ENCODE measurements at places on chromosomes 7 and 10.
A peak's percentile ranks its signal among the peaks of the same experiment; 100 is the strongest.

DNA sequence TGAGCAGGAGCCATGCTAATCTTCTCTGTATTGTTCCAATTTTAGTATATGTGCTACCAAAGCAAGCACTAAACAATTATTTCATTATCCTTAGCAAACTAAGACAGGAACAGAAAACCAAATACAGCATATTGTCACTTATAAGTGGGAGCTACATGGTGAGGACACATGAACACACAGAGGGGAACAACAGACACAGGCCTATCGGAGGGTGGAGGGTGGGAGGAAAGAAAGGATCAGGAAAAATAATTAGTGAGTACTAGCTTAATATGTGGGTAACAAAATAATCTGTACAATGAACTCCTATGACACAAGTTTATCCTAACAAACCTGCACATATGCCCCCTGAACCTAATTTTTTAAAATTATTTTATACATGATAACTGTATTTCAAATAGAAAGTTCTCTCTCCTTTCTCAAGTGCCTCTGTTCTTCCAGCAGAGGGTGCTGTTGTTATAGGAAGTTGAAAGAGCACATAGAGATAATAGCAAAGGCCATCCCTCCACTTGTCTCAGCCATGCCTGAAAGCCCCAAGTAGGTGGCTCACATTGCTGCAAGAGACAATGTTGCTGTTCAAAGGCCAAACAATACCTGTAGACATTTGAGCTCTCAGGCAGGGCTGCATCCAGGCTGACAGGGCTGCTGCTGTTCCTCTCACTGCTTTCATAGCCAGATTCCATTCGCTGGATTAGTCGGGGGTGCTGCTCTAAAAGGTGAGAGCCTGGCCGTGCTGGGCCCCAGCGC lies 33.4 kb upstream of the PPP3CB start:
- DNase-seq, result peak; percentile 82

DNA sequence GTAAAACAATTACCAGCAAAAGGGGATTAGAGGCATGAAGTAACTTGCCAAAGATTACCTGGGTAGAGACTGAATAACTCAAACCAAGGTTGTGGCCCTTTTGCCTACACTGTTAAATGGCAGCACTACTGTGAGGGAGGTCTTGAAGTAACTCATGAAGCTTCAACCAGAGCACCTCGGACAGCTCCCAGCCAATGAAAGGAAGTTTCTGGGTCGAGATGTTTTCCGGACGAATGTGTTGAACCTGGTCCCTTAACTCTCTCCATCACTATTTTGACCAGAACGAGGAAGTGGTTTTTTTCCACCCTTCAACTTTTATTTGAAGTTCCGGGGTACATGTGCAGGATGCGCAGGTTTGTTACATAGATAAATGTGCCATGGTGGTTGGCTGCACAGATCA lies 133.6 kb upstream of the PRKCQ start:
- DNase-seq, result peak; percentile 19

- no peak for DNase-seq
Observed at GRCh38 chr7:25520017-25520416, 291.7 kb upstream of the NPVF start.

DNA sequence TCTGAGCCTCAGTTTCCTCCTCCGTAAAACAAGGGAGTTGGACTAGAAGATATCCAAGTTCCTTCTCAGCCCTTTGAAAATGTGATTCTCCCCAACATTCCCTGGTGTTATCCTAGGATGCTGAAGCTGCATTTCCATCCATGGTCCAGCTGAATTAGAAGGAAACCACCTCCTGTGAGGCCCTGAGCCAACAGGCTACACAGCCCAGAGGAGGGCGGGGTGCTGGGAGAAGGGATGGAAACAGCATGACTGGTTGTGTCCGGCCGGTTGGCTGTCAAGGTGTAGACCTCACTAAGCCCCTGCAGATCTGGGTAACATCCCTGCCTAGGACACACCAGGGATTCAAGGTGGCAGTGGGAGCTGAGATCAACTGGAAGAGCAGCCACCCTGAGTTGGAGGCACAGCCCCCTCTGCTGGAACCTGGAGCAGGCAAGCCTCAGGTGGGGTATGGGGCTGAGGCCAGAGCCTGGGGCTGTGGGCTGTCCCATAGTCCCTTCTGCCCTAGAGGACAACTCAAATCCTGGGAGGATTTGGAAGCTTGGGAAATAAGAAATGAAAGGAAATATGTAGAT lies 72.0 kb downstream of the PAX2 start:
- no peak for DNase-seq

GRCh38 chr7:158260567-158261361 lies 326.9 kb downstream of the PTPRN2 start:
- DNase-seq, result no peak

GRCh38 chr7:112206991-112207592 lies 597 bp downstream of the ZNF277 start:
- DNase-seq, result no peak

GRCh38 chr7:149717481-149717880 lies 55.9 kb downstream of the ZNF467 start:
- DNase-seq, result no peak

GRCh38 chr7:108293149-108293612 lies 163.0 kb upstream of the LAMB4 start:
- DNase-seq, result peak; percentile 34

DNA sequence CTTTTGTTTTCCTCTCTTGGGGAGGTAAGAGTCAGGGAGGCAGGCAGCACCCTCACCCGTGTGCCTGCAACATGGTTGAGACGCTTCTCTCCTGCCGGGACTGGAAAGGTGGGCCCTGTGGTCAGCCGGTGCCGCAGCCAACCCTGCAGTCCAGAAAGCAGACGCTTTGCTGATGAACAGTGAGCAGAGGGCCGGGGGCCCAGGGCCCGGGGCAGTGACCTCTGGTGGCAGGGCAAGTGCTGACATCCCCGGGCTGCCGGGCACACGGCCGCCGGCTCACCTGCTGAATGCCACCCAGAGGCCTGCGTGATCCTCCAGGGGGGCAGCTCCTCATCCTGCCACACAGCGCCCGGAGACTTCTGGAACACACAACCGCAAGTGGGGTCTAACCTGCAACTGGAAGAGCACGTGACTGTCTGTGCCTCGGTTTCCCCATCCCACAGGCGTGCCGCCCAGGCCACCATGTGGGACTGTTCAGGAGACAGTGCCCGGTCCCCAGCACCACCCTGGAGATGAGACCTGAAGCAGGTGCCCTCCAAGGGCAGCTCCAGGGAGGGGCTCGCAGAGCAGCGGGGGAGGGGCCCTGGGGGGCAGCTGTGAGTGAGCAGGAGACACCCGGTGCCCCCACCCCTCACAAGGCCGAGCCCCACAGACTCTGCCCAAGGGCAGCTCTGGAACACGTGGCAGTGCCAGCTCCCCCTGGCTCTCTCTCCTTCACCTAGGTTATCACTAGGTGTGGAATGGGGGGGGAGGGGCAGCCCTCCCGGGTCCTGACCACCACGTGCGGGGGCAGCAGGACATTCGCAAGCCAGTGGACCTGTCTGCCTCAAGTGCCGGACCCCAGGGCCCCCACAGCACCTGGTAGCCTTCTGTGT lies 2.2 kb upstream of the ADGRA1 start:
- no peak for DNase-seq

DNA sequence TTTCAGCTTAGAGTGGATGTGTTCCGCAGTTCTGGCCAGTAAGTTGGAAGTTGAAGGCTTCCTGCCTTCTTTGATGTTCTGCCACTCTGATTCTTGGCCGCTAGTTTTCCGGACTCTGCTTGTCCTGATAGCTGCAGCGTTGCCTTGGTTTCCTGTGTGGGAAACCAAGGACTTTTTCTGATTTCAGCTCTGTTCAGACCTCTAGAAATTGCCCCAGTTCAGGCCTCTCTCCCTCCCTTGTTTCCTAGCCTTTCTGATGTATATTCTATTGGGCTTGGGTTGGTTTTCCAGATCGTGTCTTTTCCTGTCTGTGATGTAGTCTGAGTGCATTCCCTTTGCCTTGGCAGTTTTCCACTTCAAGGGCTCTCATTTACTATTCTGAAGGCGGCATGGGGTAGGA lies 318.7 kb downstream of the BBS9 start:
- DNase-seq, result no peak

DNA sequence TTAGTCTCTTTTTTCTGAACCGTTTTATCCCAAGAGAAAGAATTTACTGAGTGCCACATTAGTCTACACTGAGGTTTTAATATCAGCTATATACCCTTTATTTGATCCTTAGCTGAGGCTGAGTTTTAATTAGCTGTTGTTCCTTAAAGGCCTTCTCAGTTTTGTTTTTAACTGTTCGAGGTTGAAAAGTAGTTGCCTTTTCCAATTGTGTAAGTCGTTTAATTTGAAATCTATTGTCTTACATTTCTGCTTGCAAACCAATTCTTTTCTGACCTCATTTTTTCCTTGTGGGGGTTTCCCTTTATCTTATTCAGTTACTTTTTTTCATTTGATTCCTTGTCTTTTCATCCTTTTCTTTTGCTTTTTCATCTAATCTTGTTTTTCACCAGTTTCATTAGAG lies 30.8 kb downstream of the UMAD1 start:
- DNase-seq, result no peak

DNA sequence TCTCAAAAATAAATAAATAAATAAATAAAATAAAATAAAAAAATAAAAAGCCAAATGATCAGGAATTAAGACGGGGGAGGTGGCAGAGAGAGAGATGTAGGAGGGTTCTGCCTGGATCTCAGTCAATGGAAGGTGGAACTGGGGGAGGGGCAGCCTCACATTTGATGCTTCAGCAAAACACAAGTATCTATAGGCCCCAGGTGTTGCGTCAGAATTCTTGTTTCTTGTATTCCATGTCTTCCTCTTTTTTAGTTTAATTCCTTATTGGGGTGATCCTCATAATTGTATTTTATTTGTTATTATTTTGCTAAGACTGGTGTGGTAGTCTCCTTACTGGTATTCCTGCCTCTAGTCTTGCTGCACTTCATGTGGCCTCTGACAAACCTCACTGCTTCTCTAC lies 41.4 kb upstream of the SMARCD3 start:
- no peak for DNase-seq

- DNase-seq, result no peak
Observed at GRCh38 chr7:101163279-101164070, 1.9 kb downstream of the VGF start.

- peak; percentile 30 for DNase-seq
Observed at GRCh38 chr7:114910787-114911186, 11.1 kb upstream of the MDFIC start.

Measured in fibroblast of mammary gland (primary cell).